KG1 (cell line): ENCODE measurements at places on chromosomes 12 and 14.

GRCh38 chr14:70086685-70087379, 101.9 kb downstream of the SLC8A3 start:
- peak; percentile 20 for DNase-seq

GRCh38 chr12:131063960-131064359, 110.3 kb downstream of the ADGRD1 start:
- DNase-seq: no peak

- DNase-seq: no peak
Observed at GRCh38 chr12:15092826-15093225, 120.0 kb downstream of the PDE6H start.

DNA sequence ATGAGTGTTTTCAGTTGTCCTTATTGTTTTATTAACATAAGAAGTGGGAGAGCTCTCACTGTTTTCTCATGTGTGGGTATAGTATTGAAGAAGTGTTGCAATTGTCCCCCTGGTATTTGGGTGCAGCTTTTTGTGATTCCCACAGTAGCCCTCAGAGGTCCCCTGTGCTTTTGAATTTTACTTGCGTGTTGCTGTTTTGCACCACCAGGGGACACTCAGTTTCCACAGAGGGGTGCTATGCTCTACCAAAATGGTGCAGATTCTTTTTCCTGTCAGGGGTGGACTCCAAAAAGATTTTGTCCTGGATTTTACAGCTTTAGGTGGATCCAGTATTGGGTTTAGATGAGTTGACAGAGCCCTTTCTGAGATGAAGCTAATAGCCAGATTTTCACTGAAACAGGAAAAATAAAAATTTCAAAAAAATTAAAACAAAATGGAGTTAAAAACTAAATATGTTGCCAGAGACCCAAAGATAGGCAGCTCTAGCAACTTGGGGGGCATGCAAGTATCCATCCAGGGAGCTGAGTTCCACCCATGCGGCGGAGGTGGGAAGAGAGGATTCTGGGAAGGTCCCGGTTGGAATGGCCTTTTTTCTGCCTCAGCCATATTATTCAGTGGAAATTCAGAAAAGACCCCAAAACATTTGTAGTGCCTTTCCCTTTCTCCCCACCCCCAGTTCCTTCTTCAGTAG, 50.2 kb downstream of the TTLL5 start:
- DNase-seq: no peak

GRCh38 chr12:40903040-40903439, 210.8 kb downstream of the CNTN1 start:
- DNase-seq: no peak

- peak; percentile 53 for DNase-seq
Observed at GRCh38 chr14:21106498-21107282, 5.8 kb downstream of the TMEM253 start.

DNA sequence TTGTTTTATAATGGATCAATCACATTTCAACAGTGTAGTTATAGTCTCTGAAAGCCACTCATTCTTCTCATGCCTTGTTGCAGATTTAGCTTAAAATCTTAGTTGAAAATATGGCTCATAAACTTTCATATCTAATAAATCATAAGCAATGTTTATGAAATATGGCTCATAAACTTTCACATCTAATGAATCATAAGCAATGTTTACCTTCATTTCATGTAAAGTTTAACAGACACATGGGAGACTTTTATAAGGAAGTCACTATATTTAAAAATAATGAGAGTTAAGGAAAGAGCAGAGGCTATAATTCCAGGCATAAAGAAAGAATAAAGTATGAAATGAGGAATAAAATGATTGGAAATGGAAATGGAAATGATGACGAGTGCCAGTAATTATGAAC, 1042.1 kb downstream of the FSCB start:
- DNase-seq: no peak

GRCh38 chr12:3684449-3685051, 68.4 kb downstream of the CRACR2A start:
- DNase-seq: no peak

- no peak for DNase-seq
Observed at GRCh38 chr12:18165422-18165871, 75.5 kb upstream of the RERGL start.

- DNase-seq: no peak
Observed at GRCh38 chr12:91778091-91778832, 367.4 kb downstream of the BTG1 start.

DNA sequence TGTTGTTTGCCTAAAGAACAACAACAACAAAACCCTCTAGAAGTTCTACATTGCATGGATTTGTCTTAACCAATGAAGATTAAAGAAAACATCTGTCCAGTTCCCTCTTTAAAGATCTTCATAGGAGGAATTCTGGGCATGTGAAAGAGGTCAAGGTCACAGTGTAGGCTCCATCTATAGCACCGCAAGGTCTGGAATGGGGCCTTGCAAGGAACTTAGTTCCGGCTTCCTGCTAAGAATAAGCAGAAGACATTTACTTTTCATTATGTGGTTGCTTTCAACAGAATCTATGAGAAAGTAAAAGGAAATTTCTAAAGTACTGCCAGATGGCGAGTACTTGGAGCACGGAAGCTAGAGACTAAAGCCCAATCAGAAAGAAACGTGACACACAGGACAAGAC, 57.2 kb upstream of the GNPNAT1 start:
- DNase-seq: no peak

DNA sequence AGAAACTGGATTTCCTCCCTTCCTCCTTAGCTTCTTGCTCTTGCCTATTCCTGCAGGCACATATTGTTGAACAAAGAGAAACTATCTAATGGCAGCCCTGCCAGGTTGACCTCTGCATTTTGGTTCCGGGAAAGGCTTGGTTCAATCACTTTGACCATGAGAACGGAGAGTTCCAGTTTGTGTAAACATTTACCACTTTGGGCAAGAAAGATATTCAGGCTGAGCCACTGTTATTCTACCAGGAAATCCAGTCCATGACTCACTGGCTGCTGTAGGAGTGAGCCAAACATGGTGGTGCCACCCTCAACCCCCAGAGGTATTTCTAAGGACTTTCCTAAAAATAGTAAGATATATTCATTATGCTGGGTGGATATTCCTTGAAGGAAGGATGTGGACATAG, 242.2 kb upstream of the OR4E1 start:
- DNase-seq: no peak

- DNase-seq: no peak
Observed at GRCh38 chr12:4307593-4308333, 13.2 kb upstream of the TIGAR start.

DNA sequence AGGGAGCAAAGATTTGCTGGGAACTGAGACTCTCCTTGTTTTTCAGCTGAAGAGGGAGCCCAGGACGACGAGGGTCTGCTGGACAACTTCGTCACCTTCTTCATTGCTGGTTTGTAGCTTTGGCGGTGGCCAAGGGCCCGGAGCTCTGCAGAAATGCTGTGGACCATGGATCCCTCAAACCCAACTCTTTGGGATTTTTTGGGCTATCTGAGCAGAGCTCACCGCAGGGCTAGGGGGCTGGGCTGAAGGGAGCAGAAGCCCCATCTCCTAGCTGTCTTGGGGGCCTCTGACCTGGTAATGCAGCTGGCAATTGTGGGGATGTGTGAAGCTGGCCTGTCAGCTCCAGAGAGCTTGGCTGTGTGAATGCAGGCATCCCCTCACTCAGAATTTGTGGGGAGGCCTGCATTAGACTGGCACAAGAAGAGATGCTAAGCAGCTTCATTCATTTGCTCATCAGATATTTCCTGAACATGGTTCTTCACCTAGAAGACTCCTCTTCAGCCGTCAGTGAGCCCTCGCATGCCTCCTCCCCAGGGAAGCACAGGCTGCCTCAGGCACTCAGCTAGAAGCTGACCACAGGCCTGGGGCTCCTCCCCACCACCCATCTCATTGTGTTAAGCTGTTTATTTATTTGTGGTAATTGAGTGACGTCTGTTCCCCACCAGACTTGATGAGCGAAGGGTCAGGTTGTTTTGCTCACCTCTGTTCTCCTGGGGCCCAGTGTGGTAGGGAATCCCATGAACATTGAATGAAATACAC, 32.2 kb downstream of the CYP46A1 start:
- no peak for DNase-seq

- no peak for DNase-seq
Observed at GRCh38 chr12:108367436-108367835, 28.3 kb upstream of the CMKLR1 start.

DNA sequence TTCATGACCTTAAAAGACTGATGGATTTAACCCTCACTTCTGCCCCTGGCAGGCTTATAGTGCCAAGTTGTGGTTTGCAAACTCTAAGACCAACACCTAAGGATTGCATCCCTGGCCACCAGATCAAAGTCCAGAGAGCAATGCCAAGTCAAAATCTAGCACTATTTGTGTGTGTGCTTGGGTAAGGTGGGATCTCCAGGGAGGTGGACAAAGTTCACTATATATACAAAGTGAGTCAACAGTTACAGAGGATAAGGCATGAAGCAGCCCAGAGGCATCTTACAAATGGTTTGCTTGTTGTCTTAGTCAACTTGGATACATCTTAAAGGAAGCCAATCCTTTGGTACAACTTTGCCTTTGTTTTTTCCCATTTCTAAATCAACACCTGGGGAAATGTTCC, 137.3 kb downstream of the MSRB3 start:
- DNase-seq: no peak

DNA sequence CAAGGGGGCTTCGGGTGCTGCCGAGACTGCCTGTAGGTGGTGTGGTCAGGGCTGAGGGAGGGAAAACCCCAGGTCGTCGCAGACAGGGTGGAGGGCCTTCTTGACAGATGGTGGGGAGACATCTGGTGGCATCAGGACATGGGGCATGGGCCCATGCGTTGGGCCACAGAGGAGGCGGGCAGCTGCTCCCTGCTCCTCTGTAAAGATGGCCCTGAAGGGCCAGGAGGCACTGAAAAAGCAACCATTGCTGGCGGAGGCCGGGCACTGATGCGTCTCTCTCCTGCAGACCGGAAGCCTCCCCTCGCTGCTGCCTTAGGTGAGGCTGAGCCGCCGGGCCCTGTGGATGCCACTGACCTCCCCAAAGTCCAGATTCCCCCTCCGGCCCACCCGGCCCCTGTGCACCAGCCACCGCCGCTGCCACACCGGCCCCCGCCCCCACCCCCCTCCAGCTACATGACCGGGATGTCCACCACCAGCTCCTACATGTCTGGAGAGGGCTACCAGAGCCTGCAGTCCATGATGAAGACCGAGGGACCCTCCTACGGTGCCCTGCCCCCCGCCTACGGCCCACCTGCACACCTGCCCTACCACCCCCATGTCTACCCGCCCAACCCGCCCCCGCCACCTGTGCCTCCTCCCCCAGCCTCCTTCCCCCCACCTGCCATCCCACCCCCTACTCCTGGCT, 28.8 kb downstream of the CCNK start:
- DNase-seq: no peak

GRCh38 chr12:99985129-99985570, 414 bp upstream of the ANKS1B start:
- DNase-seq: no peak

- no peak for DNase-seq
Observed at GRCh38 chr12:121578230-121579189, 2.3 kb downstream of the KDM2B start.

GRCh38 chr14:51681411-51681810, 29.7 kb downstream of the FRMD6 start:
- DNase-seq: no peak

DNA sequence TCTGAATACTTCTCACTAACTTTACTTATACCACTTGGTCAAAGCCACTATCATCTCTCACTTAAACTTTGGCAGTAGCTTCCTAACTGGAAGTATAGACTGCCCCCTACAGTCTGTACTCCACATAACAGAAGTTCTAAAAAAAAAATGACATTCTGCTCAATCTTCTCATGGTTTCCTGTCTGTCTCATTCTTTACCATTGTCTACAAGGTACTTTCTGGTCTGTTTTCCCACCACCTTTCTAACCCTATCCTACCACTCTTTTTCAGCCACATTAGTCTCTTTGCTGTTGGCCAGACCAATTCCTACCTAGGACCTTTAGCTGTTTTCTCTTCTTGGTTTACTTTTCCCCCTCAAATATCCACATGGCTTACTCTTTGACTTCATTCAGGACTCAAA, 14.7 kb downstream of the CPSF6 start:
- no peak for DNase-seq

- DNase-seq: no peak
Observed at GRCh38 chr12:95351748-95352147, 122.2 kb upstream of the METAP2 start.

- DNase-seq: no peak
Observed at GRCh38 chr14:33726685-33727084, 224.2 kb downstream of the EGLN3 start.

DNA sequence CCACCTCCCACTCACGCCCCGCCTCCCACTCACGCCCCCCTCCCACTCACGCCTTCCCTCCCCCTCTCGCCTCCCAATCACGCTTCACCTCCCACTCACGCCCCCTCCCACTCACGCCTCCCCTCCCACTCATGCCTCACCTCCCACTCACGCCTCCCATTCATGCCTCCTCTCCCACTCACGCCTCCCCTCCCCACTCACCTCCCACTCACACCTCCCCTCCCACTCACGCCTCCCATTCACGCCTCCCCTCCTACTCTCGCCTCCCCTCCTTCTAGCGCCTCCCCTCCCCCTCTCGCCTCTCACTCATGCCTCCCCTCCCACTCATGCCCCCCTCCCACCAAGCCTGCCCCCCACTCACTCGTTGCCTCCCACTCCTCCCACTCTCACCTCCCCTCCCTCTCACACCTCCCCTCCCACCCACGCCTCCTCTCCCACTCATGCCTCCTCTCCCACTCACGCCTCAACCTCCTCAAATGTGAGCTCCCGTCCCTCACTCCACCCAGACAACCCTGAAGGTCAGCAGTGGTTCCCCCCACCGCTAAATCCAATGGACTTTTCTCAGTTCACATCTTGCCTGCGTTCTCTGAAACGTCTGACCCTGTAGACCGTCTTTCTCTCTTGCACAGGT, 39.8 kb downstream of the TMEM63C start:
- DNase-seq: no peak

- DNase-seq: no peak
Observed at GRCh38 chr14:87409393-87409792, 583.6 kb downstream of the GALC start.

DNA sequence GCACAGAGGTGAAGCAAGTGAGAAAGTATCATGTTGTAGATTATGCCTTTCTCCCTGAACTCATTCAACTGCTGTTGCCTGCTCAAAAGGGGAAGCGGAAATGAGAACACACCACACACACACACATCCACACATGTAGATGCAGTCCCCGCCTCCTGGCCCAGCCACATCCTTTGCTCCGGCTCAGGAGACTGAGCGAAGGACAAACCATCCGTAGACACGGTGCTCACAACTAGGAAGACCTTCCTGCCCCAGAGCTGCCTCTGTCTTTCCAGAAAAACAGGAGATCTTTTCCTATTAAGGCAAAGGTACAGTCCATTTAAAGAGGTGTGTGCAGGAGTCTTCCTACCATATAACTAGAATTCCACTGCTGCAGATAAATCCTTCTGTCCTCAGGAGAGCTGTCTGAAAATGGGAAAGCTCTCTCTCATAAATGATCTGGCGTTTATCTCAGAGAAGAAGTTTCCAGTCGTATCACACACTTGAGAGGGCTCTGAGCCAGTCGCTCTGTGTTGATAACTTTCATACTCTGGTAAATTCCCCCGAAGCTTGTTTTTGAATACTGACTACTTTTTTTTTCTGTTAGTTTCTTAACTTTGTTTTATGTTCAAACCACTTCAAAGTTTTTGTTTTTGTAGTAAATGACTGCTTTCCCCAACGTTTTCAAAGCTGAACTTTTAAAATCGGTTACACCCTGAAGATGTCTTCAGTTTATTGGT, at the start of gene TESPA1:
TESPA1 (minus strand) TSS at position 105 of the 719 bp plus-strand sequence. CDS start 10,200 bp downstream, outside the sequence.
- DNase-seq: no peak
